ENCODE measurements at places on chromosomes 2 and 18.

- no peak for DNase-seq
Observed at GRCh38 chr2:43146083-43146482, 80.3 kb downstream of the ZFP36L2 start.

DNA sequence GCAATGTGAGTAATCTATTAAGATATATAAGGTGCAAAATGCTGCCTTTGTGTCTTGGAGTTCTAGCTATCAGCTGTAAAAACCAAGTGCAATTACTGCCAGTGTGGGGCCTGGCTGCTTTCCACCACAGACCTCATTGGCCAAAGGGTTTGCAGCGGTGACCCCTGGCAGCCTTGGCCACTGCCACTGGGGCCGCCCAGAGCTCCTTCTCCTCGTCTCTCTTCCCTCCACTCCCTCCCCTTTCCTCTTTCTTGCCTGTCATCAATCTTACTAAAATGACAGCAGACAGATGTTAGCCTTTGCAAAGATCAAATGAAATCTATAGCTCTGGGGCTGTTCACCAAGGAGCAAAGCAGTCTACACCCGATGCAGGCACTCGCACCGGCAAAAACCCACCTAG is 986.3 kb downstream of the BCL11A start:
- no peak for DNase-seq

GRCh38 chr2:9212010-9212635 is 5.5 kb downstream of the ASAP2 start:
- no peak for DNase-seq

- no peak for DNase-seq
Observed at GRCh38 chr2:170928036-170928823, 823 bp upstream of the GORASP2 start.

DNA sequence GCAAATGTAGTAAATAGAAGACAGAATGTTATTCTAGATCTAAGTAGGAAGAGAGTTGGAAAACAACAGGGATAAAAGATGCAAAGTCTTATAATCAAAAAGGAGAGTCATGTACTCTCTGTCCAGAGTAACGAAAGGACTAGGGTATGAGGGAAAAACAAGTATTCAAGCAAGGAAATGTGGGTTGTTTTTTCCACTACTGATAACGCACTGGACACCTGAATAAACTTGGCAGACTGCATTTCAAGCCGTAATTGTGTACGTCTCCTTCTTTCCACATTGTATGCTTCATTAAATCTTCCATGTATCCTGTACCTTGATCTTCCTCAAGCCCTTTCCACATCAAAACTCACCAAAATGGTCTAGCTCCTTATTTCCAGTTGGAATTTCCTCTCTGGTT is 420.6 kb downstream of the ZEB2 start:
- no peak for DNase-seq

GRCh38 chr2:58739033-58739432 is 497.9 kb upstream of the FANCL start:
- DNase-seq = no peak

DNA sequence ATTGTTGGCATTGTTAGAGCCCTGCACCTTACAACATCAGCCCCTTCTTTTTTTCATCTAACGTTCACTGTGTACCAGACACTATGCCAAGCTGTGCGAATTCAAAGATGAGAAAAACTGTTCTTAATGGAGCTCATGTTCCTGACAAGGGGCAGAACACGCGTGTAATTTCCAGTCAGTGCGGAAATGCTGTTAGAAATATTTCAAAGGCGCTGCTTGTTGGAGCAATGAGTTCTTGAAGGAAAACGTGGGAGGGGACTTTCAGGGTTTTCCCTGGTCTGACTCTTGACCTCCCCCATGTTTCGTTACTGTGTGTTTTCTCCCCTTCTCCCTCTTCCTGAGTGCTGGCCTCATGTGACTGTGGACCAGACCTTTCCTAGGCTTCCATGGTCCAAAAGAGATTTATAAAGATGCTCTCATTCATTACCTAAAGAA is 1.5 kb downstream of the MTHFD2 start:
- DNase-seq = no peak

- no peak for DNase-seq
Observed at GRCh38 chr18:53305461-53305860, 919.0 kb downstream of the MBD2 start.

- DNase-seq = no peak
Observed at GRCh38 chr2:235860111-235860510, 308.1 kb downstream of the GBX2 start.

GRCh38 chr2:15334644-15335326 is 226.3 kb downstream of the NBAS start:
- DNase-seq = no peak

- no peak for DNase-seq
Observed at GRCh38 chr2:184875212-184875611, 276.9 kb downstream of the ZNF804A start.

DNA sequence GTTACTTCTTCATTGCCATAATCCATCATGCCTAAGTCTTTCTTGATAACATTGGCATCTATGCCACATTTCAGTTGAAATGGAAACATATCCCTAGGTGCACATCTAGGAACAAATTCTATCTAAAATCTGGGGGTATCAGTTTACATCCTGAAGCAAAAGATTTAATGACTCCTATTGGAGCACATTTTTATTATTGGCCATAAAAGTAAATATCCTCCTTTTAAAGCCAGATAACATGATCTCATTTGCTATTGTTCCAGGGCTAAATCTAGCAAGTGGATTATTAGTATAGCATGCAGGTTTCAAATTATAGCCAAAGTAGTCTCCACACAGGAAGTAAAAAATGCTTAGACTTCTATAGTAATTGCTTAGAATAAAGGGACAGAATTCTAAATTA is 193.2 kb downstream of the CDH2 start:
- no peak for DNase-seq

GRCh38 chr2:25517701-25518100 is 155.7 kb downstream of the DTNB start:
- DNase-seq = no peak

DNA sequence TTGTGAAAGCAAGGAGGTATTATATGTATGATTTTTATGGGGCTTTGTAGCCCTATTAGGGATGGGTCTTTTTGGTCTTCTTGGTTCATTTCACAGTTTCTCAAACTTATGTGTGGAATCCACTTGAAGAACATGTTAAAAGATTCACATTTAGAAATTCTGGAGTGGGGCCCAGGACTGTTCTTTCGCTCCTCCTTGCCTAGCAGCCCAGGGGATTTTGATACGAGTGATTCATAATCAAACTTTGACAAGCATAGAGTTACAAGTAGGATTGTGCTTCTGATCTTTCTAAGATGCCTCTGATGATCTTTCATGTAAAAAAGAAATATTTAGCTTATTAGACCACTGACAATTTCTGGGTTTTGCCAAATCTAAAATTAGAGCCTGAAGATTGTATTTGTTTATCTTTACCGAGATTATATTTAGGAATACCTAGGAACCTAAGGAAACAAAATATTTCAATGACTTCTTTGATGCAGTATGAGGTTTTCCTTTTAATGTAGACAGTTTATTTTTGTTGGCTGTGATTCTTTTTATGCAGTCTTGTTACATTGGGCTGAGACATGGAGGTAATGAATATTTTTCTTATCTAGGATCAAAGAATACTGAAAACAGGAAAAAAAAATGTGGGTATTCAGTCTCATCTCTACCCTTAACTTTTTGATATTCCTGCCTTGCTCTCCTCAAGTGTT is 324.0 kb downstream of the PARD3B start:
- no peak for DNase-seq
